Right lung (tissue), 10 donors: ENCODE measurements at places on chromosomes 7 and 10. TPM values are rescaled to one million over a fixed set of nuclear protein-coding genes. Genes with fewer than 3 reads are reported as not detected.

DNA sequence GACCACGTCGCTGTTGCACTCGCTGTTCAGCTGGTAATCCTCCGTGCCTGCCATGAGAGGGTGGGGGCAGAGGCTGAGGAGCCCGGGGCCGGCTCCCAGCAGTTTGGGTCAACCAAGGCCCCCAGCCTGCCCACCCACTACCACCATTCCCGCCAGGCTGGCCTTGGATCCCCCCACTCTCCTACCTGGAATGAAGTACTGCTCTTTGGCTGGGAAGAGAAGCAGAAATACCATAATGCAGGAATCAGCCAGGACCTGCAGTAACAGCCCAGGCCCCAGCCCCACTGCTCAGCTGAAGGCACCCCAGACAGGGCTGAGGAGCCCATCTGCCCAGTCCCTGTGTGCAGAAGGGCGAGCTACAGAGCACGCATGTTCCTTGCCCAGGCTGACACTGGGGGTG lies 138.0 kb downstream of the SLIT1 start:
- no peak for DNase-seq

GRCh38 chr7:64934478-64934877 lies 31.4 kb downstream of the ZNF273 start:
- no peak for DNase-seq

DNA sequence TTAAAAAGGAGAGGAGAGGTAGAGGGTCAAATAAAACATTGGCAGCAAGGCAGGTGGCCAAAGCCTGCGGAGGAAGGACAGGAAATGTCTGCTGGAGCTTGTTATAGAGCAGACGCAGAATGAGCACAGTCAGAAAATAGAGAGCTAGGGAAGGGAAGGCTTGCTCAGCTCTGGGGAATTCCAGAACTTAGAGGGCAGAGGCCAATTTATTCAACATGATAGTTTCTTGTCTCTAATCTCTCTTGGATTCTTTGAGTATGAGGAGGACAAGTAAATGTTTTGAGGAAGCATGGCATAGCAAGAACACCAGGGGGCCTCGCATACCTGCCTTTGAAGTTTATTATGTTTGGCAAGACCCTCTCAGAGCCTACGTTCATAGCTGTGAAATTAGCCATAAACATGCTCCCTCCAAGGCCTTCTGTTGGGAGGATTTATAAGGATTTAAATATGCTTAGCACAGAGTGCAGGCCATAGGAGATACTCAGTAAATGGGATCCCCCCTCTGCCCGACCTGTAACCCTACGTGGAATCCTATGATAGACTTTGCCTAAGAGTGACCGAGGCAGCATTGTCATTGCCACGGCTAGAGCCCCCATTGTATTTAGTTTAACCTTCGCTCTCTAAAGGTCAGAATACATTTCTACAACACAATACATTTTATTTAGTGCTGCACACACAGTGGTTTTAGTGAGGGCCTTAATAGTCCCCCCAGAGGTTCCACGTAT lies 293.9 kb downstream of the CCDC3 start:
- peak; percentile 41 for DNase-seq

DNA sequence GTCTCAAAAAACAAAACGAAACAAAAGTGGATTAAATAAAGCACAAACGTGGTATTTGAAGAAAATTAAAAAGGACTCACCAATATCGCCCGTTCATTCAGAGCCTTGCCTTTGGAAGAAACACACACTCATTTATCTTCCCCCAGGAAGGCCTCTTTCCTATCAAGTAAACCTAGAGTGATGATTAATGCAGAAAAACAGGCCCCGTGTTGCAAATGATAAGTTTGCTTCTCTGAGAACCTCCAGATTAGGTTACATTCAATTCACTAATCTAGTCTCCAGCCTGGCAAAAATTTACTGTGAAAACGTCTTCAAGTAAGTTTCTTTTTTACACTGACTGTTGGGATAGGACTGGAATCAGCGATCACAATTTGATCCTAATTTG lies 78.0 kb upstream of the C1GALT1 start:
- DNase-seq: no peak

The HOXA4 gene
- 32.3 TPM for polyA plus RNA-seq

DNA sequence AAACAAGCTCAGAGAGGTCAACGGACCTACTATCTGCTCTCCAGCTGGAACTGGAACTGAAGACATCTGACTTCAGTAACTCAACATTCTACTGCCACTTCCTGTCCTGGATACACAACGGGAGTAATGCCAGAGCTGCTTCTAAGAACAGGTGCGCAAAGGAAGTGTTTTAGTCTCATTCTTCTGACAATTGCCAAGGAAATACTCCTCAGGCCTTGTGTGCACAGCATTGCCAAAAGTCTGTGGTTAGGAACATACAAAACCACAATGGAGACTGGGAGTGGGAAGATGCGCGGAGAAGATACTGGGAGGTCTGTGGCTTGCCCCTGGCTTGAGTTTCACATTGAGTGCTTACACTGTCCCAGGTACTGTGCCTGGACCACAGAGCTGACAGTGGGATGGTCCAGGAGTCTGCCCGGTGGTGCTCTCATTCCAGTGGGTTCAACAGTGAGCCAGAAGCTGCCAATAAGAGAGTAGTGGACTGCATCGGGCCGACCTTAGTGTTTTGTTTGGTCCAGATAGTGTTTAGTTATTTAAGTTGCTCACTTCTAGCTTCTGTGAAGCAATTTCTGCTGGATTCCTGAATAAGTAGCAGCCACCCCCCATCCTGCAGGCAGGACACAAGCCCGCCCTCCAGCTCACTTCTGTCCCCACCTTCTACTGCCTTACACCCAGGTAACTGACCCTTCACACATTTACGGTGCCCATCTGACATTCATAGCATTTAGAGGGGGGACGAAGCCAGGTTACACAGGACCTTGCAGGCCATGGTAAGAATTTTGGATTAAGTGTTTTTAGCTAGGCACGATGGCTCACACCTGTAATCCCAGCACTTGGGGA lies 10.3 kb downstream of the TBL2 start:
- no peak for DNase-seq

The BUD31 gene
- polyA plus RNA-seq: 105 TPM

The DENND2A gene
- polyA plus RNA-seq: 41.7 TPM

DNA sequence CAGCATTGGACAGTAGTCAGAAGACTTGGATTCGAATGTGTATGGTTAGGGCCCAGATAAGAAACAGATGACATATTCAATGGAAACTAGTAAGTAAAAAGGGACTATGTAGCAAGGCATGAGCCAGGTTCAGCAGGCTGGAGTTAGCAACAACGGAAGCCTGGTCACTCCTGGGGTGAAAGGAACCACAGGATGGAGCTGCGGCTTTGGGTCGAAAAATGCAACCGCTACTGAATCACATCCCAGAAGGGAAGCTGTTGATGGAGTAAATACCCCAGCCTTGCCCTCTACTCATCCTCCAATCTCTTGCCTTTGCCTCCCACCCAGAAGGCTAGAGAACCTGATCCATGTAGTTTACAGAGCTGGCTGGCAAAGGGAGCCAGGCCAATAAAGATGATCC lies 37.5 kb upstream of the EGR2 start:
- DNase-seq: no peak

The PON2 gene
- polyA plus RNA-seq: 330 TPM

GRCh38 chr10:69730251-69731156 lies 71.2 kb upstream of the COL13A1 start:
- DNase-seq: peak; percentile 86

The CFAP43 gene
- 13.9 TPM for polyA plus RNA-seq

GRCh38 chr7:114412548-114412947 lies 2.1 kb upstream of the FOXP2 start:
- no peak for DNase-seq

GRCh38 chr10:96225119-96225518 lies 46.2 kb downstream of the BLNK start:
- DNase-seq: no peak

GRCh38 chr10:102291221-102291905 lies 46.0 kb downstream of the GBF1 start:
- no peak for DNase-seq

The ZPBP gene
- not detected for polyA plus RNA-seq

The POLL gene
- polyA plus RNA-seq: 34.8 TPM

- no peak for DNase-seq
These were observed 1.7 kb downstream of the LBX1 start for GRCh38 chr10:101227429-101228152.

DNA sequence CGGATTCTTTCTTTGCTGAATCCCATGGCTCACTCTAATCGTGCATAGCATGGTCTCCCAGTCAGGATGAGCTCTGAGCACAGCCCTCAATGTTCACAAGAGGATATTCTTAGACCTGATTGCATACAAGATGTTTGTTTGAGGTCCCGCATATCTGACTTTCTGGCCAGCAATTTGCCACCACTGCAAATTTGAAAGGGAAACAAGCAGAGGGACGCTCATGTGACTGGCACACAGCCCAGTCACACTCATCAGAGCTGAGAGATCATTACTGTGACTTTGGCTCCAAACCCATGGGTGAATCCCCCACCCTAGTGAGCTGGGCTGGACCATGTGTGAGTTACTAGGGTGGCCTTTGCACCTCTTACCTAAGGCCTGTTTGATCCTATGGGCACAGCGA lies 9.9 kb downstream of the TAS2R41 start:
- peak; percentile 81 for DNase-seq

DNA sequence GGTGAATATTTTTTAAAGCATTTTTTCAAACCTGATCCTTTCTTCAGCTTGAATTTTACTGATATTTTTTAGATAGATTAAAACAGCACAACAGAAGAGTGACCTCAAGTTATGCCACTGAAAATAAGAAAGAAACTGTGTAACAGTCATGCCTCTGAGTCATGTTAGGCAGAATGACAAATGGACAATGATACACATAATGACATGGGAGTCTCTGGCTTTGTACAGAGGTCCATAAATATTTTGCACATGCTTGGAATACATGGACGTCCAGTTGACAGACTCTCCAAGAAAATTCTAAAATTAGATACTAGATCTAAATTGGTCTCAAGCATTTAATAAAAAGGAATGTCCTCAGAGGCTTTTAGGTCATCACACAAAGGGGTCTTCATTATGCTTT lies 21.9 kb upstream of the SEMA3A start:
- no peak for DNase-seq

The SP8 gene
- not detected for polyA plus RNA-seq

DNA sequence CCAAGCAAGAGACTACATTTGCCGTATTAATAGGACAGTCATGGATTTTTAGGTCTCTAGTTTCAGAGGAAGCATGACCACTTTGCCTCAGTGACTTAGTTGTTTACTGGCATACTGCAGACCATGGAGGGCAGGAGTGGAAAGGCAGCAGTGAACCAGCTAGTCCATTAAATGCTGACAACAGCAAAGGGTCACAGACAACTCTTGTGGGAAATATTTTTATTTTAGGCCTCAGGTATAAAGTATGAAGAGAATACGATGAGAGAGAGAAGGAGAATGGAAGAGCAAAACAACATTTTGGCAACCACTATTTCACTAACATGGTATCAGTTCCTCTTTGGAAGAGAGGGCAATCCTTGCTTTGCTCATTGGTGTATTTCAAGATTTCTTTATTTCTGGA lies 118.0 kb downstream of the RELN start:
- DNase-seq: no peak

DNA sequence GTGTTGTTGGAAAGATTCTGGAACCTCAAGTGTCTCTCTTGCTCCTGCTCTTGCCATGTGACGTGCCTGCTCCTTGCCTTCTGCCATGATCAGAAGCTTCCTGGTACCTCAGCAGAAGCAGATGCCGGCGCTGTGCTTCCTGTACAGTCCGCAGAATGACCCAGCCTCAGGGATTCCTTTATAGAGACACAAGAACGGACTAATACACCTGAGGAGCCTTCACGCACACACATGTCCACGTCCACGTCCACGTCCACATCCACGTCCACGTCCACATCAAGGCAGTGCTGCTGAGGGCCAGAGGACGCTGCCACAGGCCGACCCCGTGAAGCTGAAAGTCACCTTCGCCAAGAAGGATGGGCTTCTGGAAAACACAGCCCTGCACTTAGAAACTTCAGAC lies 190.1 kb downstream of the MAD1L1 start:
- no peak for DNase-seq

GRCh38 chr10:13019280-13019679 lies 17.8 kb upstream of the CCDC3 start:
- DNase-seq: no peak

DNA sequence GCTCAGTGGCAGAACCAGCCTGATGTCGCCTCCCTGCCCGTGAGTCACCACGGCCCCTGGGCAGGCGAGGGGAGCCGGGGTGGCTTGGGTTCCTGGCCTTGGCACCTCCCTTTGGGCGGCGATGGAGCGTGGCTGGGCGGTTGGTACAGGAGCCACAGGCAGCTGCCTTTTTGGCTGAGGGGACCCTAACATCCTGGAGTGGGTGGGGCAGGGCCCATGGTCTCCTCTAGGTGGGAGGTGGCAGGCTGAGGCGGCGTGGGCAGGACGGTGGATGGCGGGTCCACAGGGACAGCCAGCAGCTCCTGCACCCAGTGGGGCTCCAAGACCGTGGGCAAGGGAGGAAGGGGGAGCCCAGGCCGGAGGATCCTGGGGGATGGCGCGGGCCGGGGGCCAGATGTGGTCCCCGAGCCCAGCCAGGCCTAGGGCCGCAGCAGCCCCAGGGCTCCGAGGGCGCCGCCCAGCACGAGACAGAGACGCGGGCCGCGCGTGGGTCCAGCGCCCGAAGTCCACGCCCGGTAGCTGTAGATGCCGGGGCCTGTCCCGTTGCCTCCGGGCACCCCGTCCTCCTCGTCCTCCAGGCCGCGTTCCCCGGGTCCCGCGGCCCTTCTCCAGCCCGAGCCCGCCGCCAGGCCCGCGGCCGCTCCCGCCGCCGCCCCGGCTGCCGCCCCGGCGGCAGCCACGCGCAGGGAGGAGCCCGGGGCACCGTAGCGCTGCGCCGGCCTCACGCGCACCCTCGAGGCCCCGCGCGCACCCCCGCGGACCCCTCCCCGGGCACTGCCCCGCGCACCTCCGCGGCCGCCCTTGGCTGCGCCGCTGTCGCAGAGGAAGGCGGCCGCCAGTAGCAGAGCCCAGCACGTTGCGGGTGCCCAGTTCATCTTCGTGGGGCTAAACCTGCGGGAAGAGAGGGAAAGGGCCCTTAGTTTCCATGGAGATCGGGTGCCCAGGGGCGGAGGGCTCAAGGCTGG lies 1.3 kb downstream of the SPRN start:
- no peak for DNase-seq

- no peak for DNase-seq
These were observed 87.1 kb downstream of the ITGA8 start for GRCh38 chr10:15632456-15633091.

DNA sequence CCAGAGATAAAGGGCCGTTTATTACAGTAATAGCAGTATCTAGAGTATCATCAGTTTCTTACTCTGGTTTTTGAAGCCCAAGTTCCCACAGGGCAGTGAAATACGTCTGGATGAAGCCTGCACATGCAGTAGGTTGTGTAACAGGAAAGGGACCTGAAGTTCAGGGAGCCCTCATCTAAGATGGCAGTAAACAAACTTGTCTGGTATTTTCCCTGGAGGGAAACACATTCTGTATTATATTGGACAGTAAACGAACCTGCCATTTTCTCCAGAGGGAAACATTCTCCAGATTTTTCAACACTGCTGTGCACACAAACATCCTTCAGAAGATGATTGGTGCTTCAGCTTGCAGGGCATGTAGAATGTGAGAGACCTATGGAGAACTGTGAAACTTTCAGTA lies 189.9 kb downstream of the TFEC start:
- no peak for DNase-seq

GRCh38 chr10:86655596-86655995 lies 1.2 kb downstream of the OPN4 start:
- DNase-seq: no peak

GRCh38 chr10:78942091-78942501 lies 126.7 kb upstream of the ZMIZ1 start:
- DNase-seq: no peak
